ENCODE measurements at places on chromosomes 2 and 18. TPM values are rescaled to one million over a fixed set of nuclear protein-coding genes. Genes with fewer than 3 reads are reported as not detected.

- no peak overlapping the region for H3K27ac ChIP-seq
- DNase-seq = no peak
- H3K4me3 ChIP-seq = no peak overlapping the region
- H3K4me1 ChIP-seq = 0 out of 2 replicates have a peak, but pooled peaks cover 4% of the 10 kb centered on the region
- H3K27me3 ChIP-seq = peaks cover 16% of the 10 kb centered on the region
- H3K36me3 ChIP-seq = no peaks in the 10 kb centered on the region
Observed at GRCh38 chr2:240620859-240621258, 4.4 kb upstream of the GPR35 start.

- no peak for DNase-seq
- no peaks in the 10 kb centered on the region for H3K4me1 ChIP-seq
- H3K36me3 ChIP-seq = no peaks in the 10 kb centered on the region
- no peaks in the 10 kb centered on the region for H3K27me3 ChIP-seq
Observed at GRCh38 chr18:76547296-76547695, 52.3 kb upstream of the ZNF516 start.

DNA sequence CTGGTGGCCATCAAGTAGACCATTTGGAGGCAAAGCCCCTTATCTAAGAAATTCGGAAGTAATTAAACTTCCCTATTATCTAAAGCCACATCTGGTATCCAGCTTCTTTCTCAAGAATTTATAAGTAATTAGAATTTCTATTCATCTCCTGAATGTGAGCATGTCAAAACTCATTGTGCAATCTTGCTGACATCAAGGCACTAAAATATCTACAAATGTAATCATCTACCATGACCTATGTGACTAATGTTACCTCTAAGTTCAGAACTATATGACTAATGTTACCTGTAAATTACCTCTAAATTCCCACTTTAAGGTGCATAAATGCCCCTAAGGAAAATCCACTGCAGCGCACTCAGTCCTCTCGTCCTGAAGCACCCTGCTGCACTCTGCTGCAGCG lies 773.0 kb downstream of the CPS1 start:
- no peak overlapping the region for H3K27ac ChIP-seq
- H3K4me1 ChIP-seq = no peaks in the 10 kb centered on the region
- no peaks in the 10 kb centered on the region for H3K27me3 ChIP-seq
- no peak for DNase-seq
- no peak overlapping the region for H3K4me3 ChIP-seq
- no peaks in the 10 kb centered on the region for H3K36me3 ChIP-seq

DNA sequence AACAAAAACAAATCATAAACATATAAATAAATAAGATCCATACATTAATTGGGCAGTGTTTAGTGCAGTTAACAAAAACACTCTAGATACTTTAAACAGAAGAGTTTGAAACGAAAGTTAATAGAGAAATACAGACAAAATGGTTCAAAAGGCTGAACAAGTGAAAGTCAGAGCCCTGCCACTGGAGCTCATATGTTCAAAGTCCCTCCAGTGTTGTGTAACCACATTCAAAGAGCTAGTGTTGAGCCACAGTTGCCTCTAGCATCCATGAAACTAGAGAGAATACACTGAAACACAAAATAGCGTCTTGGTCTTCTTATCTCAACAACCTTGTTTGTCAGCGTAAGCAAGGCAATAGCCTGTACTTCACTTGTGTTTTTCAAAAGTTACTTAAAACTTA lies 1309.8 kb upstream of the NRXN1 start:
- H3K27me3 ChIP-seq = no peaks in the 10 kb centered on the region
- no peak overlapping the region for H3K27ac ChIP-seq
- DNase-seq = no peak
- no peak overlapping the region for H3K4me3 ChIP-seq
- H3K4me1 ChIP-seq = no peaks in the 10 kb centered on the region
- H3K36me3 ChIP-seq = no peaks in the 10 kb centered on the region

- no peak within 1 kb of the TSS for H3K27ac ChIP-seq
- no peaks in the 10 kb centered on the region for H3K4me1 ChIP-seq
- H3K27me3 ChIP-seq = no peaks in the 10 kb centered on the region
Observed at GRCh38 chr2:96642564-96643360, at the start of gene FER1L5. TSS of gene FER1L5 (plus strand) at chr2:96642764. CDS start at chr2:96642837, 73 bp downstream.

- peak; percentile 69 for DNase-seq
- H3K4me3 ChIP-seq = no peak overlapping the region
- peaks cover 8% of the 10 kb centered on the region for H3K4me1 ChIP-seq
Observed at GRCh38 chr2:26712486-26713465, 20.3 kb downstream of the KCNK3 start.

GRCh38 chr18:35635170-35635569 lies 53.6 kb downstream of the GALNT1 start:
- peak overlapping the region; percentile 70 for H3K27ac ChIP-seq
- H3K27me3 ChIP-seq = no peaks in the 10 kb centered on the region
- H3K4me1 ChIP-seq = peaks cover 19% of the 10 kb centered on the region
- no peak overlapping the region for H3K4me3 ChIP-seq

- H3K4me3 ChIP-seq = no peak overlapping the region
- no peaks in the 10 kb centered on the region for H3K36me3 ChIP-seq
- no peak overlapping the region for H3K27ac ChIP-seq
- DNase-seq = no peak
Observed at GRCh38 chr2:12210016-12210933, 463.8 kb downstream of the LPIN1 start.

The FAM110C gene
- total RNA-seq = not detected

The LIMS4 gene
- total RNA-seq = 1.5 TPM

The ZNF521 gene
- total RNA-seq = 17.6 TPM

The ALLC gene
- not detected for total RNA-seq

GRCh38 chr2:122595065-122595464 lies 839.6 kb downstream of the TSN start:
- H3K4me3 ChIP-seq = no peak overlapping the region
- no peak overlapping the region for H3K27ac ChIP-seq
- no peaks in the 10 kb centered on the region for H3K4me1 ChIP-seq
- no peak for DNase-seq
- H3K36me3 ChIP-seq = no peaks in the 10 kb centered on the region
- no peaks in the 10 kb centered on the region for H3K27me3 ChIP-seq

- DNase-seq = no peak
- H3K4me1 ChIP-seq = peaks cover 39% of the 10 kb centered on the region
- no peaks in the 10 kb centered on the region for H3K27me3 ChIP-seq
- no peaks in the 10 kb centered on the region for H3K36me3 ChIP-seq
Observed at GRCh38 chr2:235661952-235662351, 168.1 kb downstream of the AGAP1 start.
